ENCODE measurements at places on chromosomes 16 and 17. TPM values are rescaled to one million over a fixed set of nuclear protein-coding genes. Genes with fewer than 3 reads are reported as not detected.

DNA sequence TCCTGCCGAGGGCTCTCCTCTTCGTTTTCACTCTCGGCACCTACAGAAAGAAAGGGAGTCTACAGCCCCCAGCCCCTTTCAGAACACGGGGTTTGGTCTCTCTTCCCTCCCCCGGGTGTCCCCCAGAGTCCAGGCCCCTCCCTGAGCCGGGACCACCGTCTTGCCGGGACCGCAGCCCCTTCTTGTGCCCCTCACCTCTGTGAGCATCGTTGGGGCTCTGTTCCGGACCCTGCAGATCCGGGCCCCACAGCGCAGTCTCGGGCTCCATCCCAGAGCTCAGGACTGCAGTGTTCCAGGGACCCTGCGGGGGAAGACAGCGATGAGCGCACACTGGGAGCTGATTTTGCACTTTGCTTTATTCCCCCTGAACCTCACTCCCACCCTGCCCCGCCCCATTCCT, 2.8 kb downstream of the ZNF629 start:
- DNase-seq, result no peak

DNA sequence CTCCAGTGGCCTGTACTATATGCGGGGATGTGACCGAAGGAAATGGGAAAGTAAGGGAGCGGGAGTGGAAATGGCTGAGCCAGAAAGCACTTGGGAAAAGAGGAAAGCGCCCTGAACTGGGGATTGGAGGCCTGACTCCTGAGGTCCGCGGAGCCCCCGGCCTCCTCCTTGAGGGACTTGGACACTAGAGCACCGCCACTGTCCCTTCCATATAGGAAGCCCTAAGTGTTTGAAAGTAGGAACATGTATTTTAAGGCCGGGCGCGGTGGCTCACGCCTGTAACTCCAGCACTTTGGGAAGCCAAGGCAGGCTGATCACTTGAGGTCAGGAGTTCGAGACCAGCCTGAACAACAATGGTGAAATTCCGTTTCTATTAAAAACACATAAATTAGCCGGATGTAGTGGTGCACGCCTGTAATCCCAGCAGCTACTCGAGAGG, 530 bp upstream of the ZDHHC7 start:
- DNase-seq, result no peak

GRCh38 chr17:76135810-76136188, 5.2 kb downstream of the FOXJ1 start:
- DNase-seq, result no peak

GRCh38 chr16:31700200-31700529, 172.5 kb downstream of the AHSP start:
- no peak for DNase-seq

GRCh38 chr17:28810437-28810836, 32.2 kb downstream of the FAM222B start:
- no peak for DNase-seq

- DNase-seq, result no peak
Observed at GRCh38 chr17:60557805-60558204, 31.8 kb upstream of the APPBP2 start.

DNA sequence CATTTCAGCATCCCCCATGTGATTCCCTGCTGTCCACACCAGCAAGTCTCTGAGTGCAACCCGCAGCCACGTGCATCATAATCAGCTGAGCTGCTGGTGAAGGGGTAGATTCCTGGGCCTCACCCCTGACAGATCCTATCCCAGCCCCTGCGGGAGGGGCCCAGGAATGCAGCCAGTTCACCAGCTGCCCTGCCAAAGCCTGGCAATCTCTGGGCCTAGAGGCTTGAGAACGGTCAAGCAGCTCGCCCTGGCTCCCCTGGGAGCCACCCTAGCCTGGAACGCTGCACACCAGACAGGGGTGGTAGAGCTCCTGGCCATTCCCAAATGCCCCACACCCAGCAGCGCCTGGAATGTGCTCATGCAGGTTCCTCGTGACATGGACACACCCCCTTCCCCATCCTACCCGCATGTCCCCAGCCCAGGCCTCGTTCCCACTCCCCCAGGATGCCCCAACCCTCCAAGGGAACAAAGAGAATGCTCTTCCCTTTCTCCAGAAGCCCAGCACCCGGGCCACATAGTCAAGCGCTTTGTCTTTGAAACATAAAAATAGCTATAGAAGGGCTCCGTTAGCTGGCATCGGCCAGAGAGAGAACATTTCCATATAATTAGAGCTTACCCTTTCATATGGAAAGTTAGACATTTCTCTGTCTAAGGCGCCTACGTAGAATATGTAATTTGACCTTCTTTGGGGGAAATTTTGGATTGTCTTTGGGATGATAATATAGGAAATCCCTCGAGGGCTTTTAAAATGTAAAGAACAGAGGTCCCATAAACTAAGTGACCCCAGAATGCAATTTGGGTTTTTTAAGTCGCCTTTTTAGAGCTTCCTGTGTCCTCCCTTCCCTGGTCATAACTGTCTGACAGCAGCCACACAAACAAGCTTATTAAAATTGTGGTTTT, 3.4 kb downstream of the CEP295NL start:
- no peak for DNase-seq

- no peak for DNase-seq
Observed at GRCh38 chr16:11681556-11681955, 13.3 kb downstream of the SNN start.

GRCh38 chr16:75263963-75264445, 12.6 kb upstream of the BCAR1 start:
- DNase-seq, result peak; percentile 59

- no peak for DNase-seq
Observed at GRCh38 chr16:28192806-28193529, 18.8 kb downstream of the XPO6 start.

- DNase-seq, result no peak
Observed at GRCh38 chr17:62070900-62071299, 5.8 kb upstream of the MED13 start.

DNA sequence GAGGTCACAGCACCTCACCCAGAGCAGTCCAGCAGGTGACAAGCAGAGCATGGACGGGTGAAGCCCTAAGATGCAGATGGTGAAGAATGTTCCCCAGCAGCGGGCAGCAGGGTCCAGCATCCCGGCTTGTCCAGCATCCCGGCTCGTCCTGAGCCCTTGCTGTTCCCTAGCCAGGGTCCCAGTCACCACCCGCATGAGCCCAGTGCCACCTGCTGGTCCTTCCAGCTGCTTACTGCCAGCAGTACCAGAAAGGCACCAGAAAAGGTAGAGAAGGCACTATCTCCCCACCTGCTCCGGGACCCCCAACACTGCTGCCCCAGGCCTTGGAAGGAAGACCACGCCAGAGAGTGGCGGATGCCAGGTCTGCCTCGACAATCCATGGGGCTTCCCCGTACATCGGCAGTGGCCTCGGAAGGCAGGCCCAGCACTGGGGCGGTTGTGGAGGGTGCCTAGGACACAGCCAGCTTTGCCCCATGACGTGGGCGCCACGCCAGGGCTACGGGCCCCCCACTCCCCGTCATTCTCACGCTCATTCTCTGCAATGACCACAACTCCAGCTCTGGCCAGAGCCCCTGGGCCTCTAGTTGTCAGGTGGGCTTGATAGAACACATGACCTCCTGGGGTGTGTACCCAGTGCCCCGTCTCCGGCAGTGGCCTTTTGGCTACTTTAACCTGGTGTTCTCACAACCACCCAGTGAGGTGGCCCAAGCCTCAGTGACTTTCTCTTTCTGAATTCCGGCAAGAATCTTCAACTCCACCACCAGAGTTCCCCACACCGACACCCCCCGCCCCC, 1.4 kb downstream of the CENPX start:
- DNase-seq, result peak; percentile 87

DNA sequence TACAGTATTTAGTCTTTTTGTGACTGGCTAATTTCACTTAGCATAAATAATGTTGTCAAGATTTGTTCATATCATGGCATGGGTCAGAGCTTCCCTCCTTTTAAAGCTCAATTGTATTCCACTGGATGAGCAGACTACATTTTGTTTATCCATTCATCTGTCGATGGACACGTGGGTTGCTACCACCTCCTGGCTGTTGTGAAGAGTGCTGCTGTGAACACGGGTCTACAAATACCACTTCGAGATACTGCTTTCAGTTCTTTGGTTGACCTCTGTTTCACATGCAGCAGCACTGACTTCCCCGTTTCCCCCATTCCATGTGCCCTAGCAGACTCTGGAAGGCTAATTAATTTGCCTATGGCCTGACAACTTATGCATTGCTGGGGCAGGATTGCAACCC, 285.4 kb downstream of the SHISA9 start:
- DNase-seq, result no peak

DNA sequence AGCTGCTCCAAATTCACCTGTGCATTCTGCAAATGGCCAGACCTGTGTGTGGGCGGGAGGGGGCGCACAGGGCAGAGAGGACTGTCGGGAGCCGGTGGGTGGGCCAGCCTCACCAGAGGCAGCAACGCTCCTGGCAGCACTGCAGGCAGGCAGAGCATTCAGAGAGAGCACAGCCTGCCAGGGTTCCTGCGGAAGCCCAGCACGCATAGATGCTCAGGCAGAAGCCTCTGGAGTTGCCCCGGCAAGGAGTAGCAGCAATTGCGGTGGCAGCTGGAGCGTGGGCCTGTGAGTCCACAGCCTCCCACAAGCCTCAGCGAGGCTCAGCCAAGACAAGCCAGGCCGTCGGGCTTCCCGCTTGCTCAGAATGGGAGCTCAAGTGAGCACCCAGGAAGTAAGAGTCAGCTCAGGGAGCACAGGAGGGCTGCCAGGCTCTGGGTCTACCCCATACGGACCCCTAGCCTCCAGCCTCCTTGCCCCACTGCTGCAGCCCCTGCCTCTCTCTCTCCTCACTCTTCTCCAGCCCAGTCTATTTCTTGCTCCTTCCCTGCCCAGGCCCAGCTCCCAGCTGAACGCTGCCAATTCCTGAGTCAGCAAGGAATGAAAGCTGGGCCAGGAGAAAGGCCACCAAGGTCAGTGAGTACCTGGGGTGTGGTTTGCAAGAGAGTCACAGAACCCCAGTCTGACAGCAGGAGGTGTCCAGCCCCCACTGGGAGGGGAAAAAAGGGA, 9.6 kb downstream of the EMC6 start:
- no peak for DNase-seq

DNA sequence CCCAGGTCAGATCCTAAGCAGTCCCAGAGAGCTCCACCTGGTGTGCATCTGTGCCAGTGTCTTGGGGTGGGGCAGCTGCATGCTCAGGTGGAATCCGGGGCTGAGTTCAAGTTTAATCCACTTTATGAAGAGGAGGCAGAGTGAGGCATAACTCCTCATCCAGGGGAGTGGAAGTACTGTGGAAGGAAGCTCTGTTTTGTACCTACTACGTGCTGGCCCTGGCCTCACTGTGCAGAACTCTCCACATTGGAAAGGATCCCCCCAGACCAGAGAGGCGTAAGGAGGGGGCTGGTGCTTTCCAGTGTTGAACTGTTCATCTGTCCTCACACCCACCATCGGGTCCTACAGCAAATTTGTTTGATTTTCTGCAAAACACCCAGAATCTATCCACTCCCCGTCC, 78.0 kb downstream of the ABCC6 start:
- DNase-seq, result no peak

GRCh38 chr17:49952912-49953497, 16.0 kb upstream of the DLX4 start:
- peak; percentile 62 for DNase-seq

DNA sequence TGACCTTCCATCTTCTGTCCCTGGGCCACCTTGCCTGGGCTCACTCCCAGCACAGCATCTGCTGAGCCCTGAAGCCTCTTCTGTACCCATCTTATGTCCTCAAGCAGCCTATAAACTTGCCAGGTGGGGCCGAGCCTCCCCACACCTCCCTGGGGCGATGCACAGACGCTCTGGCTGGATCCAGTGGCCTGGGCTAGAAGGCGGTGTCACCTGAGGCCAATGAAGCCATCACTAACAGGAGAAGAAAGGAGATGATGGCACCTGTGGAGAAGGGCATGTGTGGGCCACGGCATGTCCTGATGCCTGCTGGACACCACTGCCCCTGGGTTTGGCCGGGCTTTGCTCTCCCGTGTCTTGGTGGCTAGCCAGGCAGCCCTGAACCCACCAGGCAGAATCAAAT, 45.5 kb downstream of the PEMT start:
- no peak for DNase-seq

GRCh38 chr16:27483088-27483437, 66.7 kb downstream of the GTF3C1 start:
- no peak for DNase-seq

- DNase-seq, result peak; percentile 89
Observed at GRCh38 chr17:44906010-44906646, 6.9 kb upstream of the EFTUD2 start.

- DNase-seq, result no peak
Observed at GRCh38 chr17:69516225-69516624, 101.7 kb downstream of the MAP2K6 start.

The PRSS53 gene
- total RNA-seq, result 2.0 TPM

The HYDIN gene
- 0.17 TPM for total RNA-seq

The KRTAP9-8 gene
- not detected for total RNA-seq

The NAGLU gene
- 44.9 TPM for total RNA-seq

The GLTPD2 gene
- not detected for total RNA-seq

The PLLP gene
- 16.9 TPM for total RNA-seq

The ABCA8 gene
- total RNA-seq, result under 0.01 TPM

The CHST5 gene
- total RNA-seq, result not detected

The SLC52A1 gene
- total RNA-seq, result 0.47 TPM

The NOXO1 gene
- not detected for total RNA-seq

The BEAN1 gene
- total RNA-seq, result 0.34 TPM

Data from dermis blood vessel endothelial cell (primary cell).